Iris pigment epithelial cell (primary cell): ENCODE measurements at places on chromosomes 12 and 14.
A peak's percentile ranks its signal among the peaks of the same experiment; 100 is the strongest.

GRCh38 chr14:101358320-101359125, 202.8 kb upstream of the DIO3 start:
- no peak for DNase-seq

- peak; percentile 9 for DNase-seq
Measured at GRCh38 chr12:100199347-100200149, 1.1 kb upstream of the ACTR6 start.

DNA sequence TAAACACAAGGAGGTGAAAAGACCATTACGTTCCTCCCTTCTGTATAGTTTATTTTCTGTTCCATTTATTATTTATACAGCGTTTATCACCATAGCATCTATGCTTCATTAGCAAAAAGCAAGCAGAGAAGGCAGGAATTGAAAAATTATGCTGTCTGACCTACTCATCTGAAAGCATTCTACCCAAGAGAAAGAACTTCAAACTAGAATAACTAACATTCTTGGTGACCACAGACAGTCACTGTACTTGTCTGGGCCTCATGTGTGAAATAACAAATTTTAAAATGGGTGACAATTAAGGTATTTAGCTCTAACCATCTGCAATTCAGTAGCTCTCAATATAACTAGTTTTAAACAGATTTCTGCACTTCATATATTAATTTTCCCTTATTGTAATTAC, 29.3 kb upstream of the PDE3A start:
- DNase-seq: peak; percentile 36

- DNase-seq: no peak
Measured at GRCh38 chr14:94019329-94019728, 6.8 kb upstream of the OTUB2 start.

DNA sequence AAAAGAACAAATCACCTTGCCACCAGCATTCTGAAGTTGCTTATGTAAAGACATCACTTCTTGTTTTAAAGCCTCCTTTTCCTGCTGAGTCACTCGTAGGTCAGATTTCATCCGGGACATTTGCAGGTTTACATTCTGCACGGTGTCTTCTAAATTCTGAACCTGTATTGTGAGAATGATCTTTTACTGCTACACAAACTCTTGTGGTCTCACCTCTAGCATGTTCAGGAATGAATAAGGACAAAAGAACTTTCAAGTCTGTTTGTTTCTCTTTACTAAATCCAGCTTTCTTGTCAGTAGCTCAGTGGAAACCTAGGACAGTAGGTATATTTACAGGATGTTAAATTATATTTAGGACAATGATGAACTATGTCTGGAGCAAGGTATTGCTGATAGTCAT, 73.5 kb upstream of the SAV1 start:
- peak; percentile 79 for DNase-seq

DNA sequence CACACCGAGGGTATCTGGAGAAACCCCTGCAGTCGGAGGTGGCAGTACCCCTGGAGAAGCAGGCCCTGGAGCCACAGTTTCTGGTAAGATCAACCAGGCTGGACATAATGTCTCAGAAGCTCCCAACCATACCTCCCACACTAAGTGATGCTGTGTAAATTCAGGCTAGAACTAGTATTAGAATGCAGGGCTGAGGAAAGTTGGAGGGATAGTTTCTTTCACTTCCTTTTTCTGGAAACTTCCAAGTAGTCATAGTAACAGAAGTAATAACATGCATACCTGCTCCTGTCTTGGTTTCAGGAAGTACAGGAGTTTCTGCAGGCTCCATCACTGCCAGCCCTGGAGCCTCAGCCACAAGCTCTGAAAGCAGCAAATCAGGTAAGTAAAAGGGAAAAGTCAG, 228.1 kb upstream of the CNTN1 start:
- no peak for DNase-seq

GRCh38 chr14:96792003-96792402, 5.2 kb upstream of the VRK1 start:
- DNase-seq: peak; percentile 34

- no peak for DNase-seq
Measured at GRCh38 chr12:12473223-12473622, 89.4 kb downstream of the DUSP16 start.

DNA sequence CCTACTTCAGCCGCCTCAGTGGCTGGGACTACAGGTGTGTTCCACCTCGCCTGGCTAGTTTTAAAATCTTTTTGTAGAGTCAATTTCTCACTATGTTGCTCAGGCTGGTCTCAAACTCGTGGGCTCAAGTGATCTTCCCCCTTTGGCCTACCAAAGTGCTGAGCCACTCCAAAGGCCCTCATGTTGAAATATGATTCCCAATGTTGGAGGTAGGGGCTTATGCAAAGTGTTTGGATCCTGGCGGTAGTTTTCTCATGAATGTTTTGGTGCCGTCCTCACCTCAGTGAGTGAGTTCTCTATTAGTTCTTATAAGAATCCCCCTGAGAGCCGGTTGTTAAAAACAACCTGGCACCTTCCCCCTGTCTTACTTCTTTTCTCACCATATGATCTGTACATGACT, 784.6 kb downstream of the TMTC2 start:
- DNase-seq: no peak

DNA sequence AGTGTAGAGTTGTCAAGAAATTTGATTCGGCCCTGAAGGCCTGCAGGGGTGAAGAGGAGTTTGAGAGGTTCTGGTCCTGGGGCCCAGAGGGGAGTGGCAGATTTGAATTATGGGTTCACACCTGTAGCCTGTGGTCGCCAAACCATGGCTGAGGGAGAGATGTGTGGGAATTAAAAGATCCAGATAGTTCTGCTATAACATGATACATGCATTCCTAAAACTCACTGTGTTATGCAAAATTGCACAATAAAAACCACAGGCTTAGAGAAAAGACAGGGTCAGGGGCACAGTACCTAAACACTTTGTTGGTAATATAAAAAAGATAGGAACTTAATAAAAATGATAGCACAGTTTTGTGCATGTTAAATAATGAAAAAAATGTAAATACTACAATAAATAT, 106.2 kb downstream of the TMEM30B start:
- peak; percentile 90 for DNase-seq

DNA sequence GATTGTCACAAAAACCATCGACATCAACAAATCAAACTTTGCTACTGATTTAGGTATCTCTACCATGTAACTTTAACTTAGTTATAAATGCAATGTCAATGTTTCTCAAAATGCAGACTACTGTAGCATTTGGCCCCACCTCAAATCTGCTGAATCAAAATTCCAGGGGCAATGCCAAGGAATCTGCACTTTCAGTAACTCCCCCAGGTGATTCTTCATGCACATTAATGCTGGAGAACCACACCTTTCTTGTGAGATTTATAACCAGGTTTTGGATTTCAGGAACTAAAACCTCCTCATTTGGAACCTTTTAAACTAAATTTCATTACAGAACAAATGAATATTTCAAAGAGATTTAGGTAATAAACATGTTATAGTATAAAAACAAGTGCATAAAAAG, 4.9 kb downstream of the ATP2B1 start:
- no peak for DNase-seq

DNA sequence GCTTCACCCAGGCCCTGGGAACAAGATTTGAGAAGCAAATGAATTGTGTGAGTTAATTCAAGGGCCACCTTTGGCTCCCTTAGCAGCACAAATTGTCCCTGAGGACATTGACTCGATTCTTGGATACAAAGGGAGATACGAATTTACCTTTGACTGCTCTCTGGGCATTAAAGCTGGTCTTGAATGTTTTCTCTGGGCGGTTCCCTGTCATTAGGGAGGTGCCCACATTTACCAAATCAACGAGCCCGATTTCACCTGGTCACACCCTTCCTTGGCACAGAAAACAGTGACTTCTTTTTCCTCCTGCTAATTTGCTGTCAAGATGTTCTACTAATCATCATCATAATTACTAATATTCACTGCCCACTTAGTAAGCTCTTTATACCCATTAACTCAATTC, 27.1 kb upstream of the CCDC63 start:
- DNase-seq: no peak

- DNase-seq: peak; percentile 51
Measured at GRCh38 chr12:110023059-110023980, 24.1 kb downstream of the ANKRD13A start.

DNA sequence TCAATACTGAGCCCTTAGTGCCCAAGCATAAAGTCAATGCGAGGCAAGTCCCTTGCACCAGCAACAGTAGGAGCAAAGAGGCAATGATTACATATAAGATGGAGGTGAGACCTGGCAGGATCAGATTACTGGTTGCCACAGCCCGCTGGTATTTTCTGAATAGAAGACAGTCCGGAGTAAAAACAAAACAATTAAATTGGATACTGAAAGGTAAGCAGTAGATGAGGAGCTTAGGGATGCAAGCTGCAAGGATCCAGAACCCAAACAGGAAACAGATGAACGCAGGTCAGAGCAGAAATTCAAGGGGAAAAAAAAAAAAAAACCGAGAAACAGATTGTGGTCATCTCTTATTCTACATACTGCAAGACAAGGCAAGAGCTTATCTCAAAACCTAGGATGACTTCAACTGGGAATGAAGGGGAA, 119.6 kb downstream of the MED13L start:
- no peak for DNase-seq

GRCh38 chr12:67877727-67878126, 111.5 kb upstream of the IFNG-AS1 start:
- DNase-seq: no peak

DNA sequence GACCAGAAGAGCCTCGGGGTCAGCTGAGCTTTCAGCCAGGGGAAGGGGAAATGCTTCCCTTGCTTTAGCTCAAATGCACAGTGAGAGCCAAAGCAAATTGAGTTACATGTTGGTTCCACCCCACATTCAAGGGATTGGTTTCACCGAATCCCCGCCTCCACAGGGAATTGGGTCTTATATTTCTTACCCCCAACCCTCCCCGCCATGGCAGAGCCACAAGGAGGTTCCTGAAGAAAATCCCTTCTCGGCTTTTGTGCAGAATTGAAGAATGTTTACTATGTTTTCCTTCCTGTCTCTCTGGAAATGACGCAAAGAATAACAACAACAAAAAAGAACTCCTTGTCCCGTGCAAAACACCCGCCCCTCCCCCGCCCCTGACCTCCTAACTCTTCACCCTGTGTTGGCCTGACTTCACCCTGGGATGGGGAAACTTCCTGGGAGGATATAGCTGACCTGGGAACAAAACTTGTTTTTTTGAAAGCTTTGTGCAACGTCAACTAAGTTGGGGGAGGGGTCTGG, 21.9 kb upstream of the CIPC start:
- peak; percentile 72 for DNase-seq

- DNase-seq: no peak
Measured at GRCh38 chr14:52850451-52850909, 59.1 kb upstream of the GNPNAT1 start.

- no peak for DNase-seq
Measured at GRCh38 chr12:127063339-127064072, 1203.5 kb upstream of the TMEM132C start.

DNA sequence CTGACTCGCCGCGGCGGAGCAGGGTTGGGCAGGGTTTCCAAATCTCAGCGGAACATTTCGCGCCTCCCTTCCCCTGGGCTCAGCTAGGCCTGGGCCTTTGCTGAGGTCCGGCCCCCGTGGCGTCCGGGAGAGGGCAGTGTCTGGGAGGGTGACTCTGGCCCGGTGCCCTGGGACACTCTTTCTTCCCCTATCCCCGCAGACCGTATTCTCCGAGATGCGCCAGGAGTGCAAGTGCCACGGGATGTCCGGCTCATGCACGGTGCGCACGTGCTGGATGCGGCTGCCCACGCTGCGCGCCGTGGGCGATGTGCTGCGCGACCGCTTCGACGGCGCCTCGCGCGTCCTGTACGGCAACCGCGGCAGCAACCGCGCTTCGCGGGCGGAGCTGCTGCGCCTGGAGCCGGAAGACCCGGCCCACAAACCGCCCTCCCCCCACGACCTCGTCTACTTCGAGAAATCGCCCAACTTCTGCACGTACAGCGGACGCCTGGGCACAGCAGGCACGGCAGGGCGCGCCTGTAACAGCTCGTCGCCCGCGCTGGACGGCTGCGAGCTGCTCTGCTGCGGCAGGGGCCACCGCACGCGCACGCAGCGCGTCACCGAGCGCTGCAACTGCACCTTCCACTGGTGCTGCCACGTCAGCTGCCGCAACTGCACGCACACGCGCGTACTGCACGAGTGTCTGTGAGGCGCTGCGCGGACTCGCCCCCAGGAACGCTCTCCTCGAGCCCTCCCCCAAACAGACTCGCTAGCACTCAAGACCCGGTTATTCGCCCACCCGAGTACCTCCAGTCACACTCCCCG, 3.0 kb downstream of the WNT1 start:
- DNase-seq: no peak
